ENCODE measurements at places on chromosomes 5 and 9. TPM values are rescaled to one million over a fixed set of nuclear protein-coding genes. Genes with fewer than 3 reads are reported as not detected.

DNA sequence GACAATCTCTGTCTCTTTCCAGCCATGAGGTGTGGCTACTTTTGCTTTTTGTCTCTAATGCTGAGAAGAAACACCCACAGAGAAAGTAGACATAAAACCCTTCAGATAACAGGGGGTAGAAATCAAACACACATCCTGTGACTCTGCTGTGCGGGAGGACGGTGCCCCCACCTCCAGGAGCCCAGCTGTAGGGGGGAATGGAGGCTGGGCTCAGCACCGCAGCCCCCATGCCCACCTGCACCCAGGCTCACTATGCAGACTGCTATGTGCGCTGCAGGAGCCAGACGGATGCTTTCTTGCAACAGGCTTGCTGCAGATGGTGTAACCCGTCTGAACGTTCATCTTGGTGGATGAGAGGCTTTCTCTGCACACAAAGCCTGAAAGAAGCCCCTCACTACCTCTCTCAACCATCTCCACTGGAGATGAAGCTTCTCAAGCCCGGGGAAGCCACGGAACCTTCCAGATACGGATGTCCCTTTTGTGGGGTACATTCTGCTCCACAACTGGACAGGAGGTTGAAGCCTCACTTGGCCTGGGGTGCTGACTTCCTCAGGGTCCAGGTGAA lies 207.2 kb downstream of the GADD45G start:
- no peaks in the 10 kb centered on the region for H3K27me3 ChIP-seq
- no peaks in the 10 kb centered on the region for H3K36me3 ChIP-seq
- H3K4me1 ChIP-seq, result no peaks in the 10 kb centered on the region
- H3K27ac ChIP-seq, result no peak overlapping the region
- no peak for DNase-seq

- DNase-seq, result no peak
- peaks cover 4% of the 10 kb centered on the region for H3K27me3 ChIP-seq
- H3K4me3 ChIP-seq, result no peak overlapping the region
- no peaks in the 10 kb centered on the region for H3K36me3 ChIP-seq
- no peaks in the 10 kb centered on the region for H3K4me1 ChIP-seq
- no peak overlapping the region for H3K27ac ChIP-seq
Observed at GRCh38 chr5:179251276-179251969, 93.8 kb downstream of the ADAMTS2 start.

GRCh38 chr5:6405591-6405990 lies 27.2 kb upstream of the MED10 start:
- DNase-seq, result no peak
- no peaks in the 10 kb centered on the region for H3K36me3 ChIP-seq
- H3K4me1 ChIP-seq, result no peaks in the 10 kb centered on the region
- no peak overlapping the region for H3K4me3 ChIP-seq

The SLC4A9 gene
- polyA plus RNA-seq, result not detected

The WWC1 gene
- not detected for polyA plus RNA-seq
